Dorsolateral prefrontal cortex (tissue), 122 donors: ENCODE measurements at places on chromosomes 1 and 21. TPM values are rescaled to one million over a fixed set of nuclear protein-coding genes. Genes with fewer than 3 reads are reported as not detected.

The APOBEC4 gene
- not detected for total RNA-seq

The FCGR1A gene
- total RNA-seq = 11.1 TPM

The OXCT2 gene
- 9.3 TPM for total RNA-seq

The SWT1 gene
- total RNA-seq = 10.8 TPM

The PRDX1 gene
- total RNA-seq = 337 TPM

The PGLYRP4 gene
- total RNA-seq = not detected

The PRCC gene
- total RNA-seq = 69.1 TPM

The OLFML3 gene
- 6.7 TPM for total RNA-seq

The ADAMTS4 gene
- total RNA-seq = 85.2 TPM

The SPAG17 gene
- 1.5 TPM for total RNA-seq

The RPS27 gene
- total RNA-seq = 536 TPM

The MATN1 gene
- 2.4 TPM for total RNA-seq

The BGLAP gene
- 4.5 TPM for total RNA-seq

The SLC5A9 gene
- total RNA-seq = not detected

The ADORA3 gene
- total RNA-seq = 9.0 TPM

The UBE2U gene
- total RNA-seq = not detected

The C2CD4D gene
- 2.0 TPM for total RNA-seq

The APCS gene
- not detected for total RNA-seq

The HCRTR1 gene
- total RNA-seq = 0.29 TPM

The TMIGD3 gene
- 7.6 TPM for total RNA-seq

The UBAP2L gene
- total RNA-seq = 125 TPM

The ZBTB18 gene
- total RNA-seq = 93.1 TPM

The GPR3 gene
- 2.6 TPM for total RNA-seq

The PCAT6 gene
- total RNA-seq = 2.6 TPM

The SYCP1 gene
- total RNA-seq = not detected

The LDLRAD1 gene
- not detected for total RNA-seq

The PFDN2 gene
- 79.3 TPM for total RNA-seq

The AGO4 gene
- total RNA-seq = 21.5 TPM

The PRKAA2 gene
- total RNA-seq = 10.9 TPM

The SPRR2E gene
- total RNA-seq = not detected

The LGR6 gene
- total RNA-seq = 0.38 TPM

The ETV3L gene
- not detected for total RNA-seq

The SHISAL2A gene
- 1.9 TPM for total RNA-seq

The SPRR2A gene
- total RNA-seq = not detected

The PTPRC gene
- 12.2 TPM for total RNA-seq

The EEIG2 gene
- 15.8 TPM for total RNA-seq

The MACF1 gene
- total RNA-seq = 586 TPM

The MIXL1 gene
- not detected for total RNA-seq

The LCA5L gene
- 3.1 TPM for total RNA-seq

The PRDM2 gene
- 134 TPM for total RNA-seq

The PLOD1 gene
- total RNA-seq = 37.5 TPM

The LIX1L gene
- total RNA-seq = 18.1 TPM

The IVL gene
- total RNA-seq = not detected

The NPR1 gene
- 1.5 TPM for total RNA-seq

The NCDN gene
- 466 TPM for total RNA-seq

The C1orf174 gene
- total RNA-seq = 18.3 TPM

The C1orf87 gene
- 1.2 TPM for total RNA-seq

The ANXA9 gene
- total RNA-seq = 1.5 TPM

The IL6R gene
- 6.7 TPM for total RNA-seq

The GJB4 gene
- total RNA-seq = not detected
